ENCODE measurements at places on chromosomes 1 and 21. TPM values are rescaled to one million over a fixed set of nuclear protein-coding genes. Genes with fewer than 3 reads are reported as not detected.

Gene MCOLN3
- not detected for total RNA-seq

Gene HEATR1
- 65.3 TPM for total RNA-seq

Gene CA6
- total RNA-seq: not detected

Gene KIF21B
- 28.9 TPM for total RNA-seq

Gene CLK2
- 101 TPM for total RNA-seq

Gene SYT14
- 4.1 TPM for total RNA-seq

Gene DPT
- total RNA-seq: not detected

Gene ASTN1
- 21.8 TPM for total RNA-seq

Gene C1QC
- total RNA-seq: not detected

Gene CRYAA
- total RNA-seq: not detected

Gene FMO5
- 0.36 TPM for total RNA-seq

Gene NBPF8
- 22.8 TPM for total RNA-seq

Gene FABP3
- 14.0 TPM for total RNA-seq

Gene ZNF648
- 0.77 TPM for total RNA-seq
